Pancreas (tissue), 10 donors: ENCODE measurements at places on chromosomes 13 and 19. TPM values are rescaled to one million over a fixed set of nuclear protein-coding genes. Genes with fewer than 3 reads are reported as not detected.
A peak's percentile ranks its signal among the peaks of the same experiment; 100 is the strongest.

DNA sequence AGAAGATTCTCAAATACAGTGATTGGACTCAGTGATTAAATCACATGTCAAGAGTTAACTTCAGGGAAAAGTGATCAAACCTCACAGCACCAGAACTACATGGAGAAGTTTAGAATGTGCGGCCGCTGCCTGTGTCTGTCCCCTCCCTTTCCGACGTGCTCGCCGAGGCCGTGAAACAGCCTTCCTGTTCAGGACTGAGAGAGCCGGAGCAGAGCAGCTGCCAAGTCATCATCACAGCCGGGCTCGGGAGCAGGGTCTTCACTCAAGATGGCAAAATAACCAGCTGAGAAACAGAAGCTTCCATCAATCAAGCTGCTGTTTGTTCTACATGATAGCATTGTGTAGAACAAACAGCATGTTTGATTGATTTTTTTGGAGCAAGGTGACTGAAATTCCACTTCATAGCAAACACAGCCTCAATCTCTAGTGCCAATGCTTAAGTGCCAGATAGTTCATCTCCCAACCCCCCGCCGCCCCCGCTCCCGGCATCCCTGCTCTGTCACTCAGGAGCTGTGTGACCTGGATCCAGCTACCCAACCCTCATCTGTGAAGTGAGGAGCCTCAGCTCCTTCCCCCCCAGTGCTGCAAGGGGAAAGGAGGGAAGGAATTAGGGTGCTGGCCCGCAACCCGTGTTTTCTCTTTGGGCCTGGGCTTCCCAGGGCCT lies 70.6 kb downstream of the HSPH1 start:
- H3K27me3 ChIP-seq: peaks cover 2% of the 10 kb centered on the region
- no peak overlapping the region for H3K4me3 ChIP-seq
- no peaks in the 10 kb centered on the region for H3K36me3 ChIP-seq
- DNase-seq: peak; percentile 64
- no peak overlapping the region for H3K27ac ChIP-seq

DNA sequence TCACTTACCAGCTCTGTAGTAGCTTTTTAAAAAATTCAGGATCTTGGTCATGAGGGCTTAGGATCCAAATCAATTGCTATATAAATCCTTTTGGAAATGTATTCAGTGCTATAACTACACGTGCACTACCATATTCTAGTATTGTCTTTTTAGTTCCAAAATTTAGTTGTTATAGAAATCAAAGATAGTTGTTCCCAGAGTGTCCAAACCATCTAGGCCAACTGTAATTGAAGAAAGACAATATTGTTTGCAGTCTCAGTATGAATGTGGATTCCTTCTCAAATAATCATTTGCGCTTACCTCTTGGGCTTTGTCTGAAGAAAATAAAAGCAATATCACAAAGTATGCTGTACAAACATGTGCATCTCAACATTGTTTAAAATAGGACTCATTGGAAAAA lies 184.1 kb upstream of the EDNRB start:
- no peaks in the 10 kb centered on the region for H3K27me3 ChIP-seq
- no peak overlapping the region for H3K4me3 ChIP-seq
- H3K27ac ChIP-seq: no peak overlapping the region
- no peaks in the 10 kb centered on the region for H3K36me3 ChIP-seq
- no peak for DNase-seq

MBD3L2B gene
- not detected for polyA plus RNA-seq

DNA sequence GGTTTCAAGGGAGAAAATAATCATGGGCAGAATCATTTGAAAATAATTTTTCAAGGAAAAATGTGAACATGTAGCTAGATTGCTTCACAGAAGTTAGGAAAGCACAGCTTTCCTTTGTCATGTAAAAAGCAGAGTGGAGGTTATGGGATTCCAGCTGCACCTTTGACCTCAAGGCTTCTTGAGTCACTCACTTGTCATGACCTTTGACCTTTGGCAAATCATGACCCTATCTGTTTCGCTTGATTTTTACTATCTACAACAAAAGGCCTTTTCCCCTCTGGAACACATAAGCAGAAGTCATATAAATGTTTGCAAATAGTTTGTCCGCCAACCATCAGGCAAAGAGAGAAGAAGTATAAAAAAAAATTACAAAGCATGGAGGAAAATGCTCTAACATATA lies 210.7 kb upstream of the MIR17HG start:
- H3K4me3 ChIP-seq: no peak overlapping the region
- H3K36me3 ChIP-seq: no peaks in the 10 kb centered on the region
- H3K27ac ChIP-seq: no peak overlapping the region
- no peak for DNase-seq
- H3K4me1 ChIP-seq: no peaks in the 10 kb centered on the region
- H3K27me3 ChIP-seq: no peaks in the 10 kb centered on the region

RXFP2 gene
- 0.02 TPM for polyA plus RNA-seq

SMIM44 gene
- polyA plus RNA-seq: not detected

DNA sequence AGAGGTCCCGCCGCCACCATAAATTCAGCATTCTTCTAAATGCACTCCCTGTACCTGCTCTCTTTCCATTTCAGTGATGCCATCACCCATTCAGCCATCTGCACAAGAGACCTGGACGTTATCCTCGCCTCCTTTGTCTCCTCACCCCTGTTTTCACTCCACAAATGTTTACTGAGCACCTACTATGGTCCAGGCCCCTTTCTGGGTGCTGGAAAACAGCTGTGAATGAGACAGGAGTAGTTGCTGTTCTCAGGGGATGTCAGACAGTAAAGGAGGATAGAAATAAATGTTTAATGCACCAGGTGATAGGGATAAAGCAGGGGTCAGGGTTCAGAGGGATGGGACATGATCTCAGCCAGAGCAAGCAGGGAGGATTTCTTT lies 3.3 kb downstream of the AP1M1 start:
- H3K27me3 ChIP-seq: no peaks in the 10 kb centered on the region
- H3K4me1 ChIP-seq: peaks cover 10% of the 10 kb centered on the region
- no peak for DNase-seq
- no peaks in the 10 kb centered on the region for H3K36me3 ChIP-seq
- H3K4me3 ChIP-seq: no peak overlapping the region

DNA sequence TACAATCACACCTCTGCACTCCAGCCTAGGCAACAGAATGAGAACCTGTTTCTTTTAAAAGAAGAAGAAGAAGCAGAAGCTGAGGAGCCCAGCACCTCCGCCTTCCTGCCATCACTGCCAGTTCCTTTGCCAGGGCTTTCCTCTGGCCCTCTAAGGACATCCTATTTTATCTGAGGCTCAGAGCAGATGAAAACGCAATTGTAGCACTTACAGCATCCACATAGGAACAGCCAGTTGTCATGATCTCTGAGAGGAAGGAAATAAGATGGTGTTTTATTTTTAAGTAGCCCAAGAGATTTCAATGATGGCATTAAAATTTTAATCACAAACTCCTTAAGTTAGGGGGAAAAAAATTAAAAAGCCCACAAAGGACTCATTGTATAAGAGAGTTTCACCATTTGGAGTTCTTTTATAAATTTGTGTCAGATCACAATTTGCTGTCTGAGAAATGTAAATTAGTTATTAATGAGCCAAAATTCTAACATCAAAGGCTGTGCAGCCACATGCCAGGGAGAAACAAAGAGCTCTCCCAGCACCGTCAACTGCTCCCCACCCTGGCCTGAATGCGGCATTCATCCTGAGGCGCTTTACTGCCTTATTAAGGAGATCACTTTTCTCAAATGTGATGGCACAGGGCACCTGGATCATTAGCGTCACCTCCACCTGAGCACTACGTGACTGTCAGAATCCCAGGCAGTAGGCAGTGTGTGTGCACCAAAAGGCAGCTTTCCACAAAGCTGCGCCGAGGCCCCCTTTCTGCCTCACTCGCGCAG lies 393.0 kb downstream of the FOXO1 start:
- H3K4me1 ChIP-seq: no peaks in the 10 kb centered on the region
- no peaks in the 10 kb centered on the region for H3K36me3 ChIP-seq
- no peak for DNase-seq
- H3K27ac ChIP-seq: no peak overlapping the region
- no peak overlapping the region for H3K4me3 ChIP-seq

NCR1 gene
- polyA plus RNA-seq: not detected

DNA sequence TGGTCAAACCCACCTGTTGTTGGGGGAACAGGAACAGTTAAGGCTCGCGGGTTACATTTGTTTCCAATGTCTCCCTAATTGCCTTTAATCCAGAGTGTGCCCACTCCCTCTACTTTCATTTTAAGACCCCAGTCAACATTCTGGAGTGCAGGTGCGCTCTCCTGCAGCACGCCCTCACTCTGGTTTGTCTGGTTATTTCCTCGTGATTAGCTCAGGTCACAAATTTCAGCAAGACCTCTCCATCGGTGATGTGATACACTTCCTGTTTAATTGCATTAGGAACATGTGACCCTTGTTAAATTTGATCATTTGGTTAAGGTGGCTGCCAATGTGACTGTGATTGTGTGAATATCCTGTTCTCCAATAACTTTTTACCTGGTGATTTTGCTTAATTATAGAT lies 53.0 kb downstream of the TEX29 start:
- no peak overlapping the region for H3K4me3 ChIP-seq
- no peak overlapping the region for H3K27ac ChIP-seq
- H3K27me3 ChIP-seq: peaks cover 3% of the 10 kb centered on the region
- DNase-seq: no peak

DNA sequence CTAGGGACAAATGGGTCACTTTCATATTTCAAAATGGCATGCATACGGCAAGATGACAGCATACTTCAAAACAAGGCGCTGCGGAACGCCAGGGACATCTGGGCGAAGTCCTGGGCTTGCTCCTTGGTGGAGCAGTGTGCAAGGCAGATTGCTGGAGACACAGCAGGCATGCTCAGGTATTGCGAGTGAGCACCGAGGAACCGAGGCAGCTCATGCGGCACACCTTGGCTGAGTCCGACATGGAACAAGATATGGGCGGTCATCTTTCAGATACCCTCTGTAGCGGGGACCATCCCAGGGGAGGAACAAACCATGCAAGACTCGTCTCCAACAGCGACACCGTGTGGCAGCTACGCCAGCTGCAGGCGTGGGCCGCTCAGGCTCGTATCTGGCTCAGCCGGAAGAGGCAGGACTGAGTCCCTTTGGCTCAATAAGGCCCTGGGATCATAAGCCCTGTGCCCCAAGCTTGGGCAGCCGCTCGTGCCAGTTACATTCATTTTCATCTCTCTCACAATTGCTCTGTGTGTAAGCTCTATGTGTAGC lies 112.4 kb downstream of the NUFIP1 start:
- no peaks in the 10 kb centered on the region for H3K36me3 ChIP-seq
- no peak overlapping the region for H3K27ac ChIP-seq
- DNase-seq: no peak

- H3K27me3 ChIP-seq: no peaks in the 10 kb centered on the region
- H3K27ac ChIP-seq: no peak overlapping the region
- no peak overlapping the region for H3K4me3 ChIP-seq
- no peak for DNase-seq
- H3K4me1 ChIP-seq: peaks cover 47% of the 10 kb centered on the region
Measured at GRCh38 chr19:18508585-18508984, 13.3 kb downstream of the ELL start.

SH2D3A gene
- polyA plus RNA-seq: 33.0 TPM

ANGPTL8 gene
- 0.38 TPM for polyA plus RNA-seq

- no peak overlapping the region for H3K4me3 ChIP-seq
- no peak overlapping the region for H3K27ac ChIP-seq
- no peaks in the 10 kb centered on the region for H3K4me1 ChIP-seq
- H3K36me3 ChIP-seq: no peaks in the 10 kb centered on the region
- DNase-seq: no peak
Measured at GRCh38 chr13:66200555-66200954, 1029.6 kb downstream of the PCDH9 start.

ZNF724 gene
- polyA plus RNA-seq: 0.11 TPM

GRCh38 chr19:52936954-52937325 lies 13.7 kb upstream of the ZNF888 start:
- peak overlapping the region; percentile 48 for H3K27ac ChIP-seq
- H3K4me1 ChIP-seq: peaks cover 4% of the 10 kb centered on the region
- no peak overlapping the region for H3K4me3 ChIP-seq
- H3K27me3 ChIP-seq: no peaks in the 10 kb centered on the region

DNA sequence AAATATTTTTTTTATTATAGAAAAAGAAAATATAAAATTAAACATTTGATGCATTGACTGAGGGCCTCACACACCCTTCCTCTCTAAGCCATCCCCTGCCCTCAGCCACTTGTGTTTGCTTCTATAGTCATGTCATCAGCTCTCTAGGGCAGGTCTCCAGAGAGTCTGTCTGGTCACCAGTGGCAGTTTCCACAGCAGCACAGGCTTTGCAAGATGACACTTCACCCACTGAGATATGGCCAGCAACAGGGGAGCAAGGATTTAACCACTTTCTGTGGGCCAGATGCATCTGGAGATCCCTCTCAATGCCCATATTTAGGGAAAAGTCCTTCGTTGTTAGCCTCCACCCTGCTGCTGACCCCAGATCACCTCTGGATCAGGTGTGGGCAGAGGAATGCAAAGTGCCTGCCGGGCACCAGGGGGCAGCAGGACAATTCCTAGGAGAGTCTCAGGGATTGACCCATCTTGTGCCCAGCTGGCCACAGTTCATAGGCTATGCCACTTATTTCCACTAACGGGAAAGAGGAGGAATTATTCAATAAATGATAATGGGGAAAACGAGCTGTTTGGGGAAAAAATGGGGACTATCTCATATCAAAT lies 4.8 kb downstream of the ABCC4 start:
- H3K4me3 ChIP-seq: no peak overlapping the region
- peaks cover 11% of the 10 kb centered on the region for H3K4me1 ChIP-seq
- no peak overlapping the region for H3K27ac ChIP-seq
- DNase-seq: peak; percentile 58

CEACAM8 gene
- polyA plus RNA-seq: not detected

TEX101 gene
- polyA plus RNA-seq: not detected

KIR3DL2 gene
- polyA plus RNA-seq: not detected

- H3K27ac ChIP-seq: no peak overlapping the region
- no peaks in the 10 kb centered on the region for H3K36me3 ChIP-seq
- H3K4me3 ChIP-seq: no peak overlapping the region
- no peaks in the 10 kb centered on the region for H3K4me1 ChIP-seq
- DNase-seq: no peak
- no peaks in the 10 kb centered on the region for H3K27me3 ChIP-seq
Measured at GRCh38 chr13:111121506-111121905, 6.4 kb downstream of the ARHGEF7 start.

- DNase-seq: no peak
- peaks cover 48% of the 10 kb centered on the region for H3K36me3 ChIP-seq
- H3K4me1 ChIP-seq: peaks cover 2% of the 10 kb centered on the region
- no peaks in the 10 kb centered on the region for H3K27me3 ChIP-seq
Measured at GRCh38 chr19:8401981-8402411, 11.1 kb upstream of the MARCHF2 start.

DNA sequence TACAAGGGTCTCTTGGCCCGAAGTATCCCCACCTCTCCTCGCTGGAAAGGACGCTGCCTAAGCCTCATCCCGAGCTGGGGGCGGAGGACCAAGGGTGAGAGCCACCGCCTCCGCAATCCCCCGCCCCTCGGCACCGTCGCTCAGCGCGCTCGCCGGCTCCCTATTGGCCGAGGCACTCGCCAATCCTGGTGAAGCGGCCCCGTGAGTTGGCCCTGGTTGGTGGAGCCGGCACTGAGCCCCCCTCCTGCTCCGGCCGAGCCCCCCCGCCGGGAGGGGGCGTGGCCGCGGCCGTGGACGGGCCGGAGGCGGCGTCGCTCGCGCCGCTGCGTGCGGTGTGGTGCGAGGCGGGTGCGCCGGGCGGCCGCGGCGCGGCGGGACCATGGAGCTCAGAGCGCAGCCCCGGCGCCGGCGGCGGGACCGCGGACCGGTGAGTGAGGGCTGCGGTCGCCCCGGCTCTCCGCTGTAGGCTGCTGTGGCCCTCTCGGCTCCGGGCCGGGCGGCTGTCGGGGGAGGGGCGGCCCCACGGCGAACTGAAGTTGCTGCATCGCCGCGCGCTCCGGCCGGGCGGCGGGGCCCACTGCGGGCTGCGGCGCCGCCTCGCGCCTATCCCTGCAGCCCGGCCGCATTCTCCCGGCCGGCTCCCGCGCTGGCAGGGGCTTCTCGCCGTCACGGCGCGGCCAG lies at the start of gene WASF3:
Gene WASF3 (plus strand): TSS at position 291 of the 681 bp plus-strand sequence. CDS start 84,588 bp downstream, outside the sequence.
- peak; percentile 95 for DNase-seq
- H3K4me3 ChIP-seq: peak within 1 kb of the TSS; percentile 93
- no peaks in the 10 kb centered on the region for H3K27me3 ChIP-seq
- H3K27ac ChIP-seq: no peak within 1 kb of the TSS
- H3K36me3 ChIP-seq: no peaks in the 10 kb centered on the region
- H3K4me1 ChIP-seq: peaks cover 7% of the 10 kb centered on the region

TRAPPC6A gene
- 19.3 TPM for polyA plus RNA-seq
